ENCODE measurements at places on chromosomes 11 and 22.

DNA sequence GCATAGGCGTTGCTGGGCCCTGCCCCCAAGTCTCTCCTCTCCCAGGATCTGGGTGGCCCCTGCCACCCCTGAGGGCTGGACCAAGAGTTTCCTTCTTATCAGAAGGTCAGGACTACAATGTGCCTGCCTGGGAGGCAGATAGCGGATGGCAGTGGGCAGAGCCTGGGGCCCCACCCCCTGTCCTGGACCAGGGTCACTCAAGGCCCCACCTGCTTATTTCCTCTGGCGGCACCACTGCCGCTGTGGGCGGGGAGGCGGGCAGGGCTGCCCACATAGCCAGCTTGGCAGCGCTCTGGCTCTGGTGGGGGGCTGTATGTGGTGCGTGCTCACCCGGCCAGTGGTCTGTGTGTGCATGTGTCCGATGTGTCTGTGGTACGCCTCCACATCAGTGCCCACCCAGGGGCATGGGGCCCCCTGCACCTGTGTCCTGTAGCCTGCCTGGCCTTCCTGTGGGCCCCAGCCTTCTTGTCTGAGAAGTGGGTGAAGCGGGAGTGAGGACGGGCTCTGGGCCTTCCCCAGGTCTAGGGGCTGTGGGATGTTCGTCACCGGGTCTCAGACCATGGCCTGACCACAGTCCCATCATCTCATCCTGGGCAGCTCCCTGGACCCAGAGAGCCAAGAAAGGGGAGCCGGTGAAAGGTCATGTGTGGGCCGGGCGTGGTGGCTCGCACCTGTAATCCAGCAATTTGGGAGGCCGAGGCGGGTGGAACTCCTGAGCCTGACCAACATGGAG is 3.0 kb downstream of the GAS2L1 start:
- no peak for DNase-seq

DNA sequence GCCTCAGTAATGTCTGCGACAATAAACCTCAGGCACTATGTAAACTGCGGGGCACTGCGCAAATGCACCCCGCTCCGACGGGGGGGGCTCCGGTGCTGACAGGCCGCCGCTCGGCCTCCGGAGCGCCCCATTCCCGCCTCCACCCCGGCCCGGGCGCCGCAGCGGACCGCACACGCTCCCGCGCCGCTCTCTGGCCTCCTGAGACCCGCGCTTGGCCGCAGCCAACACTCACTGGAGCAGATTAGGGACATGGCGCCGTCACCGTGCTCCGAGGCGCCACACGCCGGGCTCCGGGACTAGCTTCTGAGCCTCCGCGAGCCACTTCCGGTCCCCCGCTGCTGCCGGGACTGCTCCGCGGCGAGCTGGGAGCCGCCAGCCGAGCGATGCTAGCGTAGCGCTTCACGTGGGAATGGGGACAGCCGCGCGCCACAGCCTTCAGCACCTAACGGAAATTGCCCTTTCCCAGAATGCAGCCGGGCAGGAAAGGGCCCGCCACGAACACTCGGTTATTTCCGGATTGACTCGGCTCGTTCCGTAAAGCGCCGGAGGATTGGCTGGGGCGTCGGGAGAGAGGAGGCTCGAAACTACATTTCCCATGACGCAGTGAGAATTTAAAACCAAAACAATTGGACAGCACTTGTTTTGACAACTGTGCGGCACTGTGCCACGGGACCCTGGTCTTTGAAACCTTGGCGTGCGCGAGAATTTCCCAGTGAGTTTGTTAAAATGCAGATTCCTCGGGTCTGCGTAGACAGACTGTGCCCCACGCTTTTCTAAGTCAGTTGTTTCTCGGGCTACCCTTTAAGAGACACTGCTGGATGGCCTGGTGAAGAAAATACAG is at the start of gene PRPF19:
TSS of gene PRPF19 (minus strand) at position 454 of the 841 bp plus-strand sequence. CDS start at position 251, 203 bp downstream.
- DNase-seq, result peak; percentile 99

GRCh38 chr22:29306835-29307595 is 565 bp downstream of the GAS2L1 start:
- peak; percentile 66 for DNase-seq

- DNase-seq, result peak; percentile 74
Observed at GRCh38 chr22:24803064-24803542, 2.9 kb upstream of the SGSM1 start.

DNA sequence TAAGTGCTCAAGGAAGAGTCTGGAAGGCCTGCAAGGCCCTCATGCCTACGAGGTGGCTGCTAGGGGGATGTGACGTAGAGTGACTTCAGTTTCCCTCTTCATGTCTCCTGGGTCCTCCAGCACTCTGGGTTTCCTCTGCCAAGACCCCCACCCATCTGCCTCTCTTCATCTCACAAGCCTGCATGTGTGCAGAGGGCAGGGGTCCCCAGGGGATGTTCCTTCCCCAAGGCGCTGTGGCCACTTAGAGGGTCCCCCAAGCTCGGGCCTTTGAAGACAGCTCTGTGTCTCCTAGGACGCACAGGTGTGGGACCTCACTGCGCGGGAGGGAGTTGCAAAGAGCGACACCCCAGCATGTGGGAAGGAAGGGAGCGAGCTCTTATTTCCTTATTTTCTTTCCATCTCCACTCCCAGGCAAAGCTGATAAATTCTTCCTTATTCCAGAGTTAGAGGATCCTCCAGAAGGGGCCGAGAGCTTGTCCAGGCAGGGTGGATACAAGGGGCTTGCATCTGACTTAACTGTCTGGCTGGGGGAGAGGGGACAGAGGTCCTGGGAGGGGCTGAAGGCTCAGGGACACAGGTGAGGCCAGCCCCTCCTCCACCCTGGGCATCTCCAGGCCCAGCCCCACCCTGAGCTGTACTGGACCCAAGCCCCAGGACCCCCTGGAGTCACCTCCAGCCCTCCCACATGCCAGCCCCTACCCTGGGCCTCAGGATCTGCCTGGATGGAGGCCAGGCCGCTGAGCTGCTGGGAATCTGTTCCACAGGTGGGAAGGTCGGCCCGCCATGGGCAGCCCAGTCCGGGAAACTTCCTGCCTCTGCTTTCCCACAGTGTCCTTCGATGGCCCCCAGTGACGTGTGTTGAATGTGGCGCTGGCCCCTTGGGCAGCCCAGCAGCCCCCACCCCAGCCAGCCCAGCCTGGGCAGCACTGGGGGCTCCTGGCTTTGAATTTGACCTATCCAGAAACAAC is 59.7 kb upstream of the KCNQ1OT1 start:
- DNase-seq, result peak; percentile 2

- no peak for DNase-seq
Observed at GRCh38 chr11:93464927-93465540, 78.2 kb downstream of the SMCO4 start.

- no peak for DNase-seq
Observed at GRCh38 chr11:92480499-92480898, 255.9 kb downstream of the FAT3 start.

- DNase-seq, result no peak
Observed at GRCh38 chr11:113615773-113616172, 90.3 kb downstream of the TMPRSS5 start.

- peak; percentile 54 for DNase-seq
Observed at GRCh38 chr11:64619811-64620380, 28.9 kb downstream of the SLC22A12 start.

DNA sequence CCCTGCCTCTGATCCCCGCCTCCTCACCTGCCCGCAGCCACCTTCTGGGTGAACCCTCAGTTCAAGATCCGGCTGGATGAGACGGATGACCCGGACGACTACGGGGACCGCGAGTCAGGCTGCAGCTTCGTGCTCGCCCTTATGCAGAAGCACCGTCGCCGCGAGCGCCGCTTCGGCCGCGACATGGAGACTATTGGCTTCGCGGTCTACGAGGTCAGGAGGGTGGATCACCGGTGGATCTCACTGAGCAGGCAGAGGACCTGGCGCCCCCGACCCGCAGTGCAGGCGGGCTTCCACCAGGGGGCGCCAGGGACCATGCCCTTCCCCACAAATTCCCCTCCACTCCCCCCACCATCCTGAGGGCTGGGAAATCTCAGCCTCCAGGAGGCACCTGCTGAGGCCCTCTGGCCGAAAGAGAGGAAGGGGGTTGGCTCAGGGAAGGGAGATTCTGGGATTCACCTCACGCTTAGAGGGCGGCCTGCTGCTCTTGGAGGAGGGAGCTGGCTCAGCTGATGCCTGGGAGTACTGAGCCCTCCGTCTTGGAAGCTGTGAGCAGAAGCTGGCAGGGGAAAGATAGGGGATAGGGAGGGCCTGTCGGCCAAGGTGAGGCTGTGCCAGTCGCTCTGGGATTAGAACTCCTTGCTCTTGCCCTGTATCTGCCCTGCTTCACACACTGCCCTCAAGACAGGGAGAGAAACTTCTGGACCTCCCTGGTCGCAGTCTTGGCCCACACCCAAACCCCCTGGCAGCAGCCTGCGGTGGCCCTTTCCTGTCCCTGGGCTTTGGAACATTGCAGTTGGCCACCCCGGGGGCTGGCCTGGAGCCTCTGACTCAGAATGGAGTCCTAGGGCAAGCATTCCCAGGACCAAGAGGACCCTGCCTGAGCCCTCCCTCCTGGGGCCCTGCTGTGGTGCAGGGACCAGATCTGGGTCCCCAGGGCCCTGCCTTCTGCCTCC is 23.2 kb downstream of the CAPN1 start:
- peak; percentile 73 for DNase-seq

GRCh38 chr11:72996959-72997358 is 145.2 kb downstream of the FCHSD2 start:
- no peak for DNase-seq

DNA sequence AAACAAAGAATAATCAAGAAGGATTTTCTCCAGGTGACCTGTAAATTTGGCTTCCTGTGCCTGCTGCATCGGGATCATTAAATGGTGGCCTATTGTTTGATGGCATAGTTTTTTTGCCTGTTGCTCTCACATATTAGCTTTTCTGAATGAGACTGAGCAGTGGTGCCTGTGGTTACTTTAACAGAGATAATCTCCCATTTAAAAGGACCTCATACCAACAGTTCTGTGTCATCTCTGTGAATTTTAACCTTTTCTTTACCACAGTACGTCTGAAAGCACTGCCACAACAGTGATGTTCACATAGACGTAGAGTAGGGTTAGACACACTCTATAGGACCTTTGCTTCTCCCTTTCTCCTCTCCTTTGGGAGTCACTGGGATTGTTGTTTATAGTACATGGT is 22.9 kb upstream of the RCE1 start:
- no peak for DNase-seq

DNA sequence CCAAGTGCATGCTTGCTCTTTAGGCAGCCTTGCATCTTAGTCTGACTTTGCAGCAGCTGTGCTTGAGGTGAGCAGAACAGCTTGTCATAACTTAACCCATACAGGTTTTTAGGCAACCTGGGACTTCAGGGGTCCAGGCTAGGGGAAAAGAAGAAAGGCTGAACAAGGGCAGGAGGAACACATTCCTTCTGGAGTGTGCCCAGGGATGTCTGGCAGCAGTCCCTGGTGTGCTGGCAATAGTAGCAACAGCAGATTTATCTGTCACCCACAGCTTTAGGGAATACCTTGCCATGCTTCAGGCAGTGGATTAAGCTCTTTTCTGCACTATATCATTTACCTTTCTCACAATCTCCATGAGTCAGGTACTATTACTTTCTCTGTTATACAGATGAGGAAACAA is 513.0 kb downstream of the RAB38 start:
- DNase-seq, result no peak

GRCh38 chr22:49204599-49205482 is 622.8 kb downstream of the BRD1 start:
- DNase-seq, result no peak

DNA sequence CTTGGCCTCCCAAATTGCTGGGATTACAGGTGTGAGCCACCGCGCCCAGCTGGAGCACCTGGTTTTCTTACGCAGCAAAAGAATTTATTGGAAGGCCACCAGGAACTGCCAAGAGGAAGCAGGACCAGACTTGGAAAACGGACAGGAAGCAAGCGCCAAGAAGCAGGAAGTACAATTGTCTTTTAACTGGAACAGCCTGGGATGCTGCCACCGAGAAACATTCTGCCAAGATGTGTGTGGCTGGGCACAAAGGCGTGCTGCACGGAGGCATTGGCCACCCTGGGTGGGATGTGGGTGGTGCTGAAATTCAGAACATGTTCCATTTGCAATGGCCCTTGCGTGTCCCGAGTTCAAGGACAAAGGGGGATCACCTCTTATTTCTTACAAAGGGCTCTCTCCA is 15.4 kb downstream of the SLC3A2 start:
- no peak for DNase-seq

DNA sequence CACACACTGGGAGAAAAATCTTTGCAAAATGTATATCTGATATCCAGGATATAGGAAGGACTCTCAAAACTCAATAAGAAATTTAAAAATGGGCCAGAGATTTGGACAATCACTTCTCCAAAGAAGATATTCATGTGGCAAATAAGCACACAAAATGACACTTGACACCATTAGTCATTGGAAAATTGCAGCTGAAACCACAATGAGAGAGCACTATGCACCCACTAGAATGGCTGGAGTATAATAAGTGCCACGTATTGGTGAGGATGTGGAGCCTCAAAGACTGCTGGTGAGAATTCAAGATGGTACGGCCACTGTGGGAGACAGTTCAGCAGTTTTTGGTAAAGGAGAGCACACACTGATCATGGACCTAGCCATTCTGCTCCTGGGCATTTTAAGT is 12.8 kb upstream of the OSBPL5 start:
- no peak for DNase-seq

DNA sequence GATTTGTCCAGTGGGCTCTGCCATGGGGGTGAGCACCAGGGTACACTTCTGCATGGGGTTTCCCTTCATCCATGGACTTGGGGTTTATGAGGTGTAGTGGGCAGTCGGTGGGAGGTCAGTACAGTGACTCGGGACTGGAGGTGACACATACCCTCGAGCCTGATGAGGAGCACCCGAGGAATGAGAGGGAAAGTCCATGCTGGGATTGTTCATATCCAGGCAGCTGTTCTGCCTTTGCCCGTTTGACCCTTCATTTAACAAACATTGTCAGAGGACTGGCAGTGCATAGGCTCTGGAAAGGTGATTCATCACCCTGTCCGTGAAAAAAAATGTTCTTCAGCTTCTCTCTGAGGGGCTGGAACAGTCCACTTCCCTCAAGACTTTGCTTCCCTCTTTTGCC is 2.7 kb downstream of the NAV2 start:
- DNase-seq, result no peak

DNA sequence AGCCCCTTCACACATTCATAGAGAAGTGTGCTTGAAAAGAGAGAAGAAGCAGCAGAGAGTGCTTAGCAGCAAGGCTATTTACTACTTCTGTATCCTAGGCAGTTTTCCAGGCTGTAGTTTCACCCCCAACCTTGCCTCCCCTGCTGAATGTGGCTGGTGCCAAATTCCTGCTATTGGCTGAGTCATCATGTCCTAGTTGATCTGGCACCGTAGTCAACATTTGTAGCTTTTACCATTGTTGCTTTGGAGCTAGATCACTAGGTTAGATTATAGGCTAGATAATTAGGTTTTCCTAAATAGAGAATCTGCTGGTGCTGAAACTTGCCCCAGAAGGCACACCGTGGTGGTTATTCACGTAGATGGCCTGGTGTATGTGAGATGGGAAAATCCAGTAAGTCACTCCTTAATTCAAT is 32.7 kb downstream of the ARHGAP42 start:
- DNase-seq, result no peak

GRCh38 chr22:24003887-24004286 is 1.4 kb downstream of the GSTT4 start:
- no peak for DNase-seq
